GM23248 (cell line): ENCODE measurements at places on chromosomes 3 and 15. TPM values are rescaled to one million over a fixed set of nuclear protein-coding genes. Genes with fewer than 3 reads are reported as not detected.

Gene PGBD4
- polyA plus RNA-seq, result 0.75 and 0.99 TPM in 2 replicates

GRCh38 chr3:9955611-9956352, 3.6 kb upstream of the PRRT3 start:
- DNase-seq, result peak; percentile 24

DNA sequence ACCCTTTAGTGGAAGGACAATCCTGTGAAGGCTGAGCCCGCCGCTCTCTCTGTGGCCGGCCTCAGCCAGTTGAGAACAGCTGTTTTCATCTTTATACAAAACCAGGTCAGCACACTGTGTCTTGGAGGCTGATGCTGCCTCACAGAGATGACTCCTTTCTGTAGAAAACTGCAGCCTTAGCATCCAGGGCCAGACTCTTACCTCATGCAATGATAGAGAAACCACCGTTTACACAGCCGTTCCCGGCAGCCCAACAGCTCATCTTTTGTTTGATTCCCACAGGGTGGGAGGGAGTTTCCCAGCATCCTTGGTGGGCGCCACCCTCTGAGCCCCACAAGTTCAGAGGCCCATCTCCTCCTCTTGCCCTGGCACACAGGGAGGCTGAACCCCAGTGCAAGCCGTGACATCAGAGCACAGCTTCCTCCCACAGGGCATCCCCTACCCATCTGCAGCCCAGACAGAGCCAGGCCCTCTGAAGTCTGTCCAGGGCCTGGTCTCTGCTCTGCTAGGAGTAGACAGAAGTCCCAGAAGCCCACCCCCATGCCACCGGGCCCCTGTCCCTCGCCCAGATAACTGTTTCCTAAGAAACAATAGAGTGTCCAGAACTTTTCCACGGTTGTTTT, 105.0 kb downstream of the LRRK1 start:
- DNase-seq, result peak; percentile 58

DNA sequence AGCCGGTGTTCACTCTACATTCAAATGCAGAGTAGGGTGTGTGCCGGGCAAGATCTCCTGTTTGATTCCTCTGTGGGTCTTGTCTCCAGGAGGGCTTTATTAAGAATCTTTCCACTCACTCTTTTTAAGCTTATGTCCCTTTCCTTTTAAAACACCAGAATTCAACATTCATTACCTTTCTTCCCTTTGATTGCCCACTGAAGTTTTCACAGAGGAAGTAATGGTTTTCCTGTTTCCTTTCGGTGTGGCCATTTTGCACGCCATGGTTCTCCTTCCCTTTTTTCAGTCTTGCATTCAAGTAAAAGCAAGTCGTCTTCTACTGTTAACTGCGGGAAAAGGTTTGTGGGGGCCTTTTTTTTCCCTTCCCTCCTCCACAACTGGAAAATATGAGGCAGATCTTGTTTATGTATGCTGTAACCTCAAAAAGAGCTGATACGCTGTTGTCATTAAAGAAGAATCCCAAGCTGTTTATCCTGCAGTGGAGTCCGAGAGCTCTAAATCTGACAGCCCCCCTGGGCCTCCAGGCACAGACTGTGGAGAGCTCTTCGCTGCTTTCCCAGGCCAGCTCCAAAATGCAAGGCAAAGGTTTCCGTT, 40.5 kb downstream of the FILIP1L start:
- no peak for DNase-seq

Gene PLXNB1
- 3.3 and 4.9 TPM in 2 replicates for polyA plus RNA-seq

GRCh38 chr3:64995857-64996551, 308.2 kb upstream of the ADAMTS9 start:
- DNase-seq, result no peak

DNA sequence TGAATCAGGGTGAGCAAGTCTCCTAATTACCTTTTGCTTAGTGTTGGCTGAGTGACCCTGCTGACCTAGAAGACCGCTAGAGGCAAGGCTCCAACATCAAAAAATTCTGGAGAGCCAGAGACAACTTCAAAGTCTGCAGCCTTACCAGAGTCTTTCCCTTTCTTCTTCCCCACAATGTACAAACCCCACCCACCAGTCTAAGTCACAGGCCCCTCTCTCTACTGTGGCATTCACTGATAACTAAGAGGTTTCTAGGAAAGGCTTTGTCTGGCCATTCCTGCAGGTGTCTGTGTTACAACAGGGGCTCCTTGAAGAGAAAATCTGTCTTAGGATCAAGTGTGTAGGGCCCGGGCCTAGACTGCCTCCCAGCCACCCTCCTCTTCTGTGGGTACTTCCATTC, 525 bp downstream of the MYH15 start:
- no peak for DNase-seq

DNA sequence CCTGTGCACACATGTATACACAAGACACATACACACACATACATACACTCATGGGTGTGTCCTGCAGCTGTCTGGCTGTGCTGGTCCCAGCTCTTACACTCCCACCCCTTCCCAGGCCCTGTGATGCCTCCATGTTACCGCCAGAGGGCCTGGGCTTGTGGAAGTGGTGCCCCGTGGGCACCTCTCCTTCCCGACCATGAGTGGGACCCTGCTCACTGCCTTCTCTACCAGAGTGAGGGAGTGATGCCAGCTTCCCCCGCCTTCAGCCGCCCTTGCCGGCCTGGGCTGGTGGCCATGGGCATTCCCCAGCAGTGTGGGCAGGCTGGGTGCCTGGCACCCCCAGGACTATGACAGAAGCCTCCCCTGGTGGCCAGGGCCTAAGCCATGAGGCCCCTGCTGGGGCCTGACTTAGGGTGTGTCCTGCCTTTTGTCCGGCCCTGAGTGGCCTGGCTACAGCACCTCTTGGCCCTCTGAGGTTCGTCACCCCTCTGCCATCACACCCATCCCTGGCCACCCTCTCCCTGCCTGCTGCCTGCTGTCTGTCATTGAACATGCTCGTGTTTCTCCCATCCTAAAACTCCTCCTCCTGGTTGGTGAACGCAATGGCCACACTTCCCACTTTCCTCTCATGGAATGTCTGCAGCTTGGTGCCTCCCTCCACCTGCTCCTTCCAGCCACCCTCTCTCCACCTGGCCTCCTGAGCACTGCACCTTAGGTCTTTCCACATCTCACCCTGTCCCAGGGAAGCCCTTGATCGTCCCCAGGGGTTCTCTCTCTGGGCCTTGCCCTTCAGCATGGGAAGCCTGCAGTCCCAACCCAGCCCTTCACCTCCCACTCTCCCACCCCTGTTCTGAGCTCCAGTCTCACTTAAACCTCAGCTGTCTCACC, 14.6 kb downstream of the HDAC11 start:
- DNase-seq, result peak; percentile 68

Gene CADM2
- 0.09 TPM in 1 of 2 replicates, not detected in the other for polyA plus RNA-seq
